Substantia nigra (tissue), 51 donors: ENCODE measurements at places on chromosomes 1 and 21.

- DNase-seq, result no peak
Observed at GRCh38 chr21:33360281-33360680, 35.5 kb downstream of the IFNAR1 start.

GRCh38 chr21:26282058-26282457, 111.5 kb upstream of the APP start:
- no peak for DNase-seq

GRCh38 chr1:154975409-154976059, 1.1 kb downstream of the CKS1B start:
- no peak for DNase-seq

DNA sequence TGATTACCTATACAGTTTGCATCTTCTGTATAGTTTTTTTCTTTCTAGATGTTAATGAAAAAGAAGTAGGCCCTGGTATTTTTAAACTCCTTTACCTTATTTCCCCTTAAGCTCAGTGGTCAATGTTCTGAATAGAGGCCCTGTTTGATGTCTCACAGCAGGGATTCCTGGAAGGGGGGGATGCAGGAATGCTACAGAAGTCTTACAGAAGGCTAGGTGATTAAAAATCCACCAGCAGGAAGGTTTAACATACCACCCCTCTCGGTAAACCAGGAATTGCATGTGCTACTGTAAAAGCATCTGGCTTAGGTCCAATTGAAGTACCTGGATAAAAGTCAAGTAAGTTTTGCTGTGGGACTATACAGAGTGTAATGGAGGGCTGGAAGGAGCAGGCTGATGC, 78.3 kb downstream of the NOS1AP start:
- no peak for DNase-seq

GRCh38 chr1:11365744-11366387, 92.9 kb downstream of the UBIAD1 start:
- DNase-seq, result no peak

GRCh38 chr1:185971688-185972087, 237.5 kb downstream of the HMCN1 start:
- DNase-seq, result no peak

GRCh38 chr1:204337036-204337429, 22.7 kb downstream of the PLEKHA6 start:
- no peak for DNase-seq

DNA sequence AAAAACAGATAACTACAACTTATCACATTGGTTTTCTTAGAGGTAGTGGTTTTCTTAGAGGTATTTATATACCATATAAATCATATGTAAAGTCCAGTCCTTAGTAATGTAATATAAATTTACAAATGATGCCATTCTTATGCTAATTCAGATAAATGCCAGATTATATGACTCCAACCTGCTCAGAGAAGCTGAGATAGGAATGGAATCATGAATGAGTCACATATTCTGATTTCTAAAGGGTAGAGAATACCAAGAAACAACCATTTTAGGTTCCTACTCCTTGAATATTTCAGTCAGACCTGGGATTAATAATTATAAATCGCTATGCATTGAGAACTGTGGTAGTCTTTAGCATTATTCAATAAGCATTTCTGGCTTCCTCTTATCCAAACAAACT, 760.1 kb upstream of the NEGR1 start:
- no peak for DNase-seq

DNA sequence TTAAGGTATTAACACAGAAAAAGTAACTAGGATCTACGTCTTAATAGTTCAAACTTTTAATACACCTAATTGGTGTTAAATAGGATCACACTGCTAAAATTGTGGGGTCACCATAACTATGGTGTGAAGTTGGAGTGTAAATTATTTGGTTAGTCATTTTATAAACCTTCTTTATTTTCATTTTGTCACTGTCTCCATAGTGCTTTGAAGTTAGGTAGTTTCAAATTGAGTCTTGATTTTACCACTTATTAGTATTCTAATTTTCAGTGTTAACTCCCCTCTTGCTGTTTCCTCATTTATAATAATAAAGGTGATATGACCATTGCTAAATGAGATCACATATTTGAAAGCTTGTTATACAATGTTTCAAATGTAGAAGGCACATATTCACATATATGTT, 738.1 kb upstream of the CHRM3 start:
- no peak for DNase-seq

GRCh38 chr1:20426923-20427322, 59.1 kb downstream of the CAMK2N1 start:
- DNase-seq, result no peak

DNA sequence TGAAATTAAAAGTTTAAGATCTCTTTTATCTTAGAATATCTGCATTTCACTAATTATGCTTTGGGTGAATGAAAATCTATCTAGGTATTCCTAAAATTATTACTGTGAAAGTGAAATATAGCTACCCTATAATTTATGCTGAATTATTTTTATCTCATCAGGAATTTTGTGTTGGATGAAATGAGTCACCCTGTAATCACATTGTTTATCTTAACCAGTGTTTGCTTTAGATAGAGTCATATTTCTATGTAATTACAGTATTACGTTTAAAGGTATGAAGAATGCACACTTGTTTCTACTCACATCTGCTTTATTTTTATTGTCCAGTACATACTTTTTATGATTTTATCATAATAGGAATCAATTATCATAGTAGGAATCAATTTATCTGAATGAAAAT, 249.2 kb downstream of the NCAM2 start:
- DNase-seq, result no peak

DNA sequence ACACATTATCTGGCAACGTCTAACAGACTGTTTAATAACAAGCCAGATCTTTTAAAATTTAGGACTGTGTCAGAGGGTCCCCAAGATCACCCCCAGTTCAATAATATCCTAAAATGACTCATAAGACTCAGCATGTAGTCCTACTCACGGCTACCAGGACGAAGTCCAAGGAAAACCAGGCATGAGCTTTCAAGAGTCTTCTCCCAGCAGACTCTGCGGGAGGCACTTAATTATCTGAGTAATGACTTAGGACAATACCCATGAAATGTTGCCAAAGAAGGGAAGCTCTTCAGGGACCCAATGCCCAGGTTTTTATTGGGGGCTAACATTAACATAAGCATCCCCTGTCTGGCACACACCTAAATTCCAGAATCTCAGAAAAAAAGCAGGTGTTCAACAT, 7.0 kb downstream of the HFM1 start:
- no peak for DNase-seq

DNA sequence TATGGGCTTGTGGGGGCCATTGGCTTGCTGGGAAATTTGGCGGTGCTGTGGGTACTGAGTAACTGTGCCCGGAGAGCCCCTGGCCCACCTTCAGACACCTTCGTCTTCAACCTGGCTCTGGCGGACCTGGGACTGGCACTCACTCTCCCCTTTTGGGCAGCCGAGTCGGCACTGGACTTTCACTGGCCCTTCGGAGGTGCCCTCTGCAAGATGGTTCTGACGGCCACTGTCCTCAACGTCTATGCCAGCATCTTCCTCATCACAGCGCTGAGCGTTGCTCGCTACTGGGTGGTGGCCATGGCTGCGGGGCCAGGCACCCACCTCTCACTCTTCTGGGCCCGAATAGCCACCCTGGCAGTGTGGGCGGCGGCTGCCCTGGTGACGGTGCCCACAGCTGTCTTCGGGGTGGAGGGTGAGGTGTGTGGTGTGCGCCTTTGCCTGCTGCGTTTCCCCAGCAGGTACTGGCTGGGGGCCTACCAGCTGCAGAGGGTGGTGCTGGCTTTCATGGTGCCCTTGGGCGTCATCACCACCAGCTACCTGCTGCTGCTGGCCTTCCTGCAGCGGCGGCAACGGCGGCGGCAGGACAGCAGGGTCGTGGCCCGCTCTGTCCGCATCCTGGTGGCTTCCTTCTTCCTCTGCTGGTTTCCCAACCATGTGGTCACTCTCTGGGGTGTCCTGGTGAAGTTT, 550 bp downstream of the RXFP4 start:
- no peak for DNase-seq

GRCh38 chr1:17925290-17926237, 170.4 kb downstream of the ACTL8 start:
- DNase-seq, result no peak

- DNase-seq, result no peak
Observed at GRCh38 chr1:56255516-56256152, 323.7 kb downstream of the PLPP3 start.

DNA sequence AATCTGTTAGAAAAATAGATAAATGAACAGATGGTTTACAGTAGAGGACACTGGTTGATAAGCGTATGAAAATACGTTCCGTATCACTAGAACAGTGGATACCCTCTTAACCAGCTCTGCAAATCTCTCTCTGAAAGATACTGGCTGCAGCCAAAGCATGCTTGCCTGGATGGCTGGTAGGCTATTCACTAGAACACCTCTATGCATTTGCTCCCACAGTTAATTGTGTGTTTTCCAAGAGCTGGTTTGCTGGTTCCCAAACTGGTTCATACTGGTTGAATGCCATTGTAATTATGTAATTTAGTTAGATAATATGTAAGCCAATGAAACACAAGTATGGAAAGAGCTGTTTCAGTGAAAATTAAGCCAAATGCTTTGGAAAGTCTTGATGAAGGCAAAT, 126.6 kb downstream of the C1orf21 start:
- DNase-seq, result no peak

GRCh38 chr1:5570931-5571330, 421.3 kb downstream of the NPHP4 start:
- no peak for DNase-seq

GRCh38 chr1:209400351-209401220, 182.9 kb upstream of the CAMK1G start:
- no peak for DNase-seq

GRCh38 chr1:198291036-198291435, 134.2 kb downstream of the NEK7 start:
- DNase-seq, result no peak

DNA sequence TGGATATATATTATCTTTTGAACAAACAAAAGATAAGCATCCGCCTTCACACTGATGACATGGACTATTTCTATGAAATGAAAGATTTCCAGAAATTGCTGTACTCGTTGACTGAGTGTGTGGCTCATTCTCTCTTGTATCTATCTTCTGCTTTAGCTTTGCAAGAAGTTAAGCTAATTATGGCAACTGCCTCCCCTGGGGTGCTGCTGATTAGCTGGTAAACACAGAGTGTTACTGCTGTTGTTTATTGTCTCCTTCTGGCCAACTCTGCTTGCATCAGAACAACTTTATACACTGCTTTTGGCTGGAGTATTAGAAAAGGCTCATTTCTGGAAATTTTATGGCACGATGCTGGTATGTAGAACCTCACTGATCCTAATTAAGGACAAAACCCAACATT, 95.6 kb upstream of the SNX7 start:
- no peak for DNase-seq

- DNase-seq, result no peak
Observed at GRCh38 chr21:46092026-46092764, 5.7 kb upstream of the COL6A2 start.

GRCh38 chr1:108199201-108199691, 897 bp downstream of the SLC25A24 start:
- no peak for DNase-seq

DNA sequence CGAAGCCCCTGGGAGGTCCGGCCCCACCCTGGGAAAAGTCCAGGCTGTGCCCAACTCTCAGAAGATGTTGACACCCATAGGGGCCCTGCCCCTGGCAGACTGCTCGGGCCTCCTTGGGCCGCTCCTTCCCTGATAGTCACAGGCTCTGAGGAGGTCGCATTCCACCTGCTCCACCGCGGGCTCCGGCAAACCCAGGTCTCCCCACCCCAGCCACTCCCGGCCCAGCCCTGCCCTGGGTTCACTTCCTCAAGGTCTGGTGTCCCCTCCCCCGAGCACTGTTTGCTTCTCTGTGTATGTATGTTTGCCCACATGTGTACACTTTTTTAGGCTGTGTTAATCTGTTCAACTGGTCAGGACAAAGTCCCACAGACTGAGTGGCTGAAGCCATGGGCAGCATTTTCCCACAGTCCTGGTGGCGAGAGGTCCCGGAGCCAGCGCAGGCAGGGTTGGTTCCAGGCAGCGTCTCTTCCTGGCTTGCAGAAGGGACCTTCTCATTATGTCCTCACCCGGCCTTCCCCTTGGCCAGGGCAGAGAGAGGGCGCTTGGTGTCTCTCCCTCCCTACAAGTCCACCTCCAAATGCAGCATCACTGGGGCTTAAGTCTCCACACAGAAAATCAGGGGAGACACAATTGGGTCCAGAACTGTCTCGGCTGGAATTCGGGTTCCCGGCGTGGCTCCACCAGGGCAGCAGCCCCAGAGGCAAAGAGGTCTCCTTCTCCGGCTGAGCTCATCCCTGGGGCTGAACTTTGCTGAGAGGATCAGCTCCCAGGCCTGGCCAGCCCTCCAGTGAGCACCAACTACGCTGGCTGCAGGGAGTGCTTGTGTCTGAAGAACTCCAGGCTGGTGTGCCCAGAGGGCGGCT, 10.5 kb upstream of the PRXL2B start:
- DNase-seq, result no peak

- DNase-seq, result no peak
Observed at GRCh38 chr1:32886004-32886827, at the start of gene HPCA. Gene HPCA (plus strand): TSS chr1:32886491. CDS start chr1:32888899, 2,408 bp downstream.

DNA sequence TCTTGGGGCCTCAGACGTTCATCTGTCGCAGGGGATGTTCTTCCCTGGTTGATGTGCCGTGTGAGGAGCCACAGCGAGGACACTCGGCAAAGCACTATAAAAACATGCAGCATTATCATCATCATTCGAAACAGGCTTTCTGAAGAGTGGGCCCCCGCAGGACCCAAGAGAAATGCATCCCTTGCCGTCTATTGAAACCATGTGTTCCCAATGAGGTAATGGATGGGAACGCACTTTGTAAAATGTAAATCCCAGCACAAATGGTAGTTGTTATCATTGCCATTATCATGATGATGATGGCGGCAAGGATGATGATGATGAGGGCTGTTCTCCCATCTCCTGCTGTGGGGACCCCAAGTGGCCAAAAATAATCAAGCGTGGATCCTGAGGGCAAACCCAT, 76.8 kb downstream of the GLIS1 start:
- no peak for DNase-seq

DNA sequence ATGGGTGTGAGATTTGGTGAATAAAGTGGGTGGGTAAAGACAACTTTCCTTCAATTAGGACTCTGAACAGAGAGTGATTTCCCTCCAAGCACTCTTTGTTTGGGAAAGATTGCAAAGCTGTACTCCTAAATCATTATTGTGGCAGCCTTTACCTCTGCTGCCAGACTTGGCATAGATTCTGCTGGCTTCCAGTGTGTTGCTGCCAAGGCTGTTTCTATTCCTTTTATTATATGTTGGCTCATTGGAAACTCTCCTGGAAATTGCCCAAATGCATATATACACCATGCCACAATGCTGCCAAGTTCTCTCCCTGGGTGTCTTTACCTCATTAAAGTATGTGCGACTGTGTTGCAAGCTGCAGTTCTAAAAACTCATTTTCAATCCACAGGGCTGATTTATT, 668.0 kb downstream of the MRPL39 start:
- no peak for DNase-seq

GRCh38 chr21:24310788-24311187, 1296.5 kb downstream of the MRPL39 start:
- no peak for DNase-seq

- no peak for DNase-seq
Observed at GRCh38 chr21:32884062-32884461, 112.5 kb upstream of the PAXBP1 start.
